ENCODE measurements at places on chromosomes 7 and 10. TPM values are rescaled to one million over a fixed set of nuclear protein-coding genes. Genes with fewer than 3 reads are reported as not detected.
A peak's percentile ranks its signal among the peaks of the same experiment; 100 is the strongest.

FAM237B gene
- total RNA-seq = not detected

TMEM139 gene
- total RNA-seq = 13.2 TPM

TAS2R4 gene
- 3.4 TPM for total RNA-seq

OPALIN gene
- total RNA-seq = not detected

PNLIPRP3 gene
- total RNA-seq = not detected

GHRHR gene
- total RNA-seq = not detected

ZNF479 gene
- not detected for total RNA-seq

ARHGEF35 gene
- total RNA-seq = 5.3 TPM

SFTPD gene
- 0.33 TPM for total RNA-seq

HKDC1 gene
- total RNA-seq = 13.5 TPM

GRCh38 chr10:102682416-102682815 lies 31.8 kb downstream of the ARL3 start:
- peaks cover 19% of the 10 kb centered on the region for H3K4me1 ChIP-seq
- H3K27me3 ChIP-seq = no peaks in the 10 kb centered on the region
- H3K27ac ChIP-seq = no peak overlapping the region
- no peak for DNase-seq
- no peak overlapping the region for H3K4me3 ChIP-seq

- DNase-seq = peak; percentile 77
- H3K27me3 ChIP-seq = no peaks in the 10 kb centered on the region
- peaks cover 13% of the 10 kb centered on the region for H3K4me1 ChIP-seq
- H3K36me3 ChIP-seq = no peaks in the 10 kb centered on the region
These were observed 53.3 kb upstream of the CTBP2 start for GRCh38 chr10:125213541-125214282.

DNA sequence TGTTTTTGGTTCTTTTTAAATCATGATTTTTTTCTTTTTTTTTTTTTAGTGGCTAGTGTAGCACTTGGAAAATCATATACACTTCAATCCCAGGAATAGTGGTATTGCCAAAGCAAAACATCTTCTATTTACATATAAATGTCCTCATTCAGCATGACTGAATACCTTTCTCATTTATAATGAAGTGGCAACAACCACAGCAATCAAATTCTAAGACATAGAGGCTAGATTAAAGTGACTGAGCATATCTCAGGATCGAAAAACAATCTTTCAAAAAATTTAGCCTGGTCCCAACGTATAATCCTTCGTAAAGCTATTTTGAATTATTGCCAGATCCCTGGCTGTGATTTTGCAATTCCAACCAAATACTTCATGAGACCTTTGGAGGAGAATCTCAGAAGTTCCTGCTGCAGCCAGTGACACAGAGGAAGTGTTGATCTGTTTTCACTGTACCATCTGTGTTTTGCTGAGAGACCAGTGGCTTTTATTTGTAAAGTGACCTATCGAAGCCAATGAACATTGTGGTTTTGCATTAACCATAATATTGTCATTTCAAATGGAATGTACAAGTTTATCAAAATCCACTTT lies 29.8 kb upstream of the SP8 start:
- H3K4me1 ChIP-seq = no peaks in the 10 kb centered on the region
- no peak overlapping the region for H3K27ac ChIP-seq
- H3K4me3 ChIP-seq = no peak overlapping the region
- no peak for DNase-seq

GRCh38 chr10:104308439-104308903 lies 29.8 kb downstream of the ITPRIP start:
- no peaks in the 10 kb centered on the region for H3K36me3 ChIP-seq
- H3K4me1 ChIP-seq = peaks cover 16% of the 10 kb centered on the region
- no peak overlapping the region for H3K4me3 ChIP-seq
- no peaks in the 10 kb centered on the region for H3K27me3 ChIP-seq

- no peak for DNase-seq
- no peaks in the 10 kb centered on the region for H3K4me1 ChIP-seq
- H3K27me3 ChIP-seq = no peaks in the 10 kb centered on the region
These were observed 59.0 kb downstream of the VSTM4 start for GRCh38 chr10:49056356-49056755.

- DNase-seq = no peak
- H3K4me3 ChIP-seq = no peak overlapping the region
- no peaks in the 10 kb centered on the region for H3K36me3 ChIP-seq
- H3K27ac ChIP-seq = no peak overlapping the region
These were observed 23.5 kb downstream of the OGDH start for GRCh38 chr7:44629829-44630522.

DNA sequence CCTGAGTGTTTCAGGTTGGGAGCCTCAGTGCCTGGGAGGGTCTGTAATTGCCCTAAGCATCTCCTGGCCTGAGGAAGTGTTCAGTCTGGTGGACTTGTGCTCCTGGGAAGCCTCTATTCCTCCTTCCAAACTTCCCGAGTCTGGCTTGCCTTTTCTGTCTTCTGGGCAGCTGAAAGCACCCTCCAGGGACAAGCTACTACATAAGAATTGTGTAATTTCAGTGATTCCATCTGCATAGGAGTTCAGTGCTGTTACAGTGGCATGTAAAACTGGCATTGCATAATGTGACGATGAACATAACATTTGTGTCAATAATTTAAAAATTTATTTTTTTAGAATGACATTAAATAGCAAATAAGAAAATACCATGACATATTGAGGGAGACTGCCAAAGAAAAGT lies 109.3 kb downstream of the AOAH start:
- H3K4me1 ChIP-seq = no peaks in the 10 kb centered on the region
- no peak overlapping the region for H3K4me3 ChIP-seq
- H3K27me3 ChIP-seq = no peaks in the 10 kb centered on the region
- no peak for DNase-seq
- H3K27ac ChIP-seq = no peak overlapping the region

DNA sequence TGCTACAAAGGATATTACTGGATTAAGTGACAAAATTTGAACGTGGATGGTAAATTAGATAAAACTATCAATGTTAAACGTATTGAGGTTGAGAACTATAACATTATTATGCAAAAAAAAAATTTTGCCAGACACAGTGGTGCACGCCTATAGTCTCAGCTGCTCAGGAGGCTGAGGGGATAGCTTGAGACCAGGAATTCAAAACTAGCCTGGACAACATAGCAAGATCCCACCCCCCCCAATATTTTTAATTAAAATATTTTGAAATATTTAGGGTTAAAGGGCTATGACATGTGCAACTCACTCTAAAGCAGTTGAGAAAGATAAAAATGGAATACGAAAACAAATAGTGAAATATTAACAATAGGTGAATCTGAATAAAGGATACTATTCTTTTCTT lies 45.1 kb upstream of the ANAPC16 start:
- H3K27me3 ChIP-seq = no peaks in the 10 kb centered on the region
- H3K4me3 ChIP-seq = no peak overlapping the region
- H3K36me3 ChIP-seq = no peaks in the 10 kb centered on the region
- no peak overlapping the region for H3K27ac ChIP-seq

GRCh38 chr7:47327346-47327697 lies 254.6 kb downstream of the TNS3 start:
- no peaks in the 10 kb centered on the region for H3K36me3 ChIP-seq
- H3K27ac ChIP-seq = peak overlapping the region; percentile 72
- DNase-seq = no peak
- no peaks in the 10 kb centered on the region for H3K27me3 ChIP-seq
- peaks cover 40% of the 10 kb centered on the region for H3K4me1 ChIP-seq

DNA sequence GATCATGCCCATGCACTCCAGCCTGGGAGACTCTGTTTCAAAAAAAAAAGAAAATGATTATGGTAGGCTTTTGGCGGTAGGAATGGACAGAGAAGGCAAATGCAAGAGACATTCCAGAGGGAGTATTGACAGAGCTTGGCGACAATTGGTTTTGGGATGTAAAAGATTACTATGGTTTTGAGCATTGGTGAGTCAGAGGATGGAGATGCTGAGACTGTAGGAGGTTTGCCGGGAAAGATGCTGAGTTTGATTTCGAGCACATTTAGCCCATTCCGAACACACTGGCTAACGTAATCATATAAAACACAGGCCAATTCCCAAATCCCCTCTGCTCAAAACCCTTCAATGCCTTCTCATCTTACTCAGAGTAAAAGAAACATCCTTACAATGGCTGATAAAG lies 161.6 kb upstream of the MKLN1 start:
- no peaks in the 10 kb centered on the region for H3K36me3 ChIP-seq
- no peak overlapping the region for H3K27ac ChIP-seq
- H3K4me3 ChIP-seq = no peak overlapping the region
- no peaks in the 10 kb centered on the region for H3K4me1 ChIP-seq
- no peak for DNase-seq

- no peaks in the 10 kb centered on the region for H3K27me3 ChIP-seq
- no peaks in the 10 kb centered on the region for H3K4me1 ChIP-seq
- H3K27ac ChIP-seq = no peak overlapping the region
- H3K36me3 ChIP-seq = no peaks in the 10 kb centered on the region
These were observed 49.3 kb downstream of the FBXW4 start for GRCh38 chr10:101645659-101646058.

GRCh38 chr7:29146057-29146706 lies at the start of gene CPVL:
Gene CPVL, minus strand, starts transcription at chr7:29146537. Its CDS starts 25,476 bp downstream, at chr7:29121061.
- H3K4me1 ChIP-seq = peaks cover 25% of the 10 kb centered on the region
- H3K27me3 ChIP-seq = peaks cover 9% of the 10 kb centered on the region
- H3K36me3 ChIP-seq = no peaks in the 10 kb centered on the region
- DNase-seq = peak; percentile 56
- peak within 1 kb of the TSS; percentile 7 for H3K4me3 ChIP-seq
